Pons (tissue), 1 donor: ENCODE measurements at places on chromosomes 1 and 21.
A peak's percentile ranks its signal among the peaks of the same experiment; 100 is the strongest.

- no peak for DNase-seq
These were observed 126.7 kb downstream of the TRABD2B start for GRCh38 chr1:47870480-47870879.

GRCh38 chr1:216812966-216813365, 89.7 kb upstream of the ESRRG start:
- no peak for DNase-seq

DNA sequence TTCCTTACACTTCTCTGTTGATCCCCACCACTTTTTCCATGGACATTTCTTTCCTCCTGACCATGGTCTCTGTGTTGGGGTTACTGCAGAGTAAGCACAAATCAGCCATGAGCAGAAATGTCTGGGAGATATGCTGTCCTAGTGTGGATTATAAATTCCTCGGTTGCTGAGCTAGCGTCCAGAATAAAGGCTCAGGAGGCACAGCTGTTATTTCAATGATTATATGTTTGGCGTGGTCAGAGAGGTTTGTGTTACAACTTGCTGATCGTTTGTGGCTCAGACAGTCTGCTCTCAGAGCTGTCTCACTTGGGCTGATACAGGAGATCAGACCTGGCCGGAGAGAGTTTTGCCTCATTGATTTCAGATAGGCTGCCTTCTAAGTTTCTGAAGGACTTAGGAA, 37.5 kb upstream of the LAMC2 start:
- DNase-seq: no peak

- DNase-seq: no peak
These were observed 457 bp downstream of the SRM start for GRCh38 chr1:11059155-11059967.

- DNase-seq: peak; percentile 13
These were observed 45.9 kb downstream of the WDR4 start for GRCh38 chr21:42833439-42833815.

GRCh38 chr1:55443175-55443915, 228.2 kb upstream of the USP24 start:
- DNase-seq: peak; percentile 26

DNA sequence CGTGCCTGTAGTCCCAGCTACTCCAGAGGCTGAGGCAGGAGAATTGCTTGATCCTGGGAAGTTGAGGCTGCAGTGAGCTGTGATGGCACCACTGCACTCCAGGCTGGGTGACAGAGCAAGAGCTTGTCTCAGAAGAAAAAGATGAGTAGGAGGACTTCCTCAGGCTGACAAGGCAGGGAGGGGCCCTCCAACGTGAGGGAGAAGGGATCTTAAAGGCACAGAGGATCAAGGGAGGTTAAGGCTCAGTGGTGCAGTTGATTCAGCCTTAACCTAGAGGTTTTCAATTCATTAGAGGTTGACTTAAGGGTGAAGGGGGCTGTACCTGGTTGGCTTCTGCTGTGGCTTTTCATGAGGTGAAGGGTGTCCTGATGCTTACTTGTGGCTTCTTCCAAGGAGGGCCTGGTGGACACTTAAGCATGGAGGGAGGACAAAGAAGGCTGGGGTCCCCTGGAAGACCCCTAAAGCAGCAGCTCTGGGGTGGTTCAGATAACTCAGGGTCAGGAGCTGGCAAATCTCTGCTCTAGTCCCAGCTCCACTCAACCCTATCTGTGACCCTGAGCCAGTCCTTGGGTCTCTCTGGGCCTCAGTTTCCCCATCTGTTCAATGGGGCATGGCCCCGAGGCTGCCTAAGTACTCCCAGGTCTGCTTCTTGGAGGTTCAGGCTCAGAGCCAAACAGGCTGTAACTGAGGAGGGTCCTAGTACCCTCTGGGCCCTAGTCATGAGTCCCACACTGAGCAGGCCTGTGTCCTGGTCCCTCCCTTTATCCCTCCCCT, 6.3 kb downstream of the EXTL1 start:
- DNase-seq: no peak

DNA sequence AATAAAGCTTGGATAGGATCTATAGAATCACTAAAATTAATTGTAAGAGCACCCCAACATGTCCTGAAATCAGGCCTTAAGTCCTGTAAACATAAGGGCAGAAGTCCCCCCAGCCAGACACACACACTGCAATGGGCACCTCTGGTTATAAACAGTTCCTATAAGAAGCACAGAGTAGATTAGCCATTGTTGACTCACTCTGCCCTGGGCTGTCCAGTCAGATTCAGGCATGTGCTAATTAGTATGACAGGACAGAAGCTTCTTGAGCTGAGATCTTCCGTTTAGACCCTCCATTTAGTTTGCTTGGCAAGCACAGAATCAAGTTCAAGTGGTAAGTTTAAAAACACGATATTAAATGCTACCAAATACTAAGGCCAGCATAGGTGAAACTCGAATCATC, 11.8 kb upstream of the DENND1B start:
- no peak for DNase-seq

- no peak for DNase-seq
These were observed 179.3 kb upstream of the PLXNA2 start for GRCh38 chr1:208423526-208423925.

GRCh38 chr1:5376538-5377247, 615.5 kb downstream of the NPHP4 start:
- no peak for DNase-seq

GRCh38 chr1:30872033-30872947, 36.3 kb downstream of the SDC3 start:
- DNase-seq: no peak

DNA sequence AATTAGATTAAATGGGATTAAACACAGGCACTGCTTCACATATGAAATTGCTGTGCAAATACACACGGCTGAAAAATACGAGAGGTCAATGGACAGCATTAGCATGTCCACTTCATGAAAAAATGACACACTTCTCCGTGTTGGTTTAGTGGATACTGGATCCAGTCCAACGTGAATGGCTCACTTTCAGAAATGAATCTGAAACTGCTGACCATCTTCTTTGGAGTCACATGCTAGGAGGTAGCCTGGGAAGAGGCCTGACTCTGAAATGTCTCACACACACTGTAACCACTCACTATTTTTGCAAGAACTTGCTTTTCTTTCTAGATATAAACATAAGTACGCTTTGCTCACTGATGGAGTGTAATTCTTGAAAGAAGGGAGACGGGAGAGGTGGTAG, 127.3 kb downstream of the HLCS start:
- no peak for DNase-seq

GRCh38 chr21:42705346-42705745, 51.9 kb downstream of the PDE9A start:
- no peak for DNase-seq

GRCh38 chr1:61936839-61937238, 194.6 kb downstream of the PATJ start:
- DNase-seq: no peak

DNA sequence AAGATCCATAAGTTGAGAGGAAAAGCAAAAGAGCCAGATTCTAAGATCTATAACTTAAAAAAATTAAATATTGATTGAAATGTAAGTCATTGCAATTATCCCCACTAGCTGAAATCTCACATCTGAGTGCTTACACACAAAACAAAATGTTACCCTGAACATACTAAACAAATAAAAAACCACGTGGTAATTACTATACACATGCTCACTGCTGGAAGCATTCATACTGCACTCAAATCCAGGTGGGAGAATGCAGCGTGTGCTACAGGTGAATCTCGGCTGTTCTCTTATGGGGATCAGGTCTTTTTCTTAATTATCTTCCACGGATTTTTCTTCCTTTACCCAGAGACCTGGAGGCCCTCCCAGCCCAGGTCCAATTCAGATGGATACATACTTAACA, 74.3 kb downstream of the SDC3 start:
- DNase-seq: no peak

DNA sequence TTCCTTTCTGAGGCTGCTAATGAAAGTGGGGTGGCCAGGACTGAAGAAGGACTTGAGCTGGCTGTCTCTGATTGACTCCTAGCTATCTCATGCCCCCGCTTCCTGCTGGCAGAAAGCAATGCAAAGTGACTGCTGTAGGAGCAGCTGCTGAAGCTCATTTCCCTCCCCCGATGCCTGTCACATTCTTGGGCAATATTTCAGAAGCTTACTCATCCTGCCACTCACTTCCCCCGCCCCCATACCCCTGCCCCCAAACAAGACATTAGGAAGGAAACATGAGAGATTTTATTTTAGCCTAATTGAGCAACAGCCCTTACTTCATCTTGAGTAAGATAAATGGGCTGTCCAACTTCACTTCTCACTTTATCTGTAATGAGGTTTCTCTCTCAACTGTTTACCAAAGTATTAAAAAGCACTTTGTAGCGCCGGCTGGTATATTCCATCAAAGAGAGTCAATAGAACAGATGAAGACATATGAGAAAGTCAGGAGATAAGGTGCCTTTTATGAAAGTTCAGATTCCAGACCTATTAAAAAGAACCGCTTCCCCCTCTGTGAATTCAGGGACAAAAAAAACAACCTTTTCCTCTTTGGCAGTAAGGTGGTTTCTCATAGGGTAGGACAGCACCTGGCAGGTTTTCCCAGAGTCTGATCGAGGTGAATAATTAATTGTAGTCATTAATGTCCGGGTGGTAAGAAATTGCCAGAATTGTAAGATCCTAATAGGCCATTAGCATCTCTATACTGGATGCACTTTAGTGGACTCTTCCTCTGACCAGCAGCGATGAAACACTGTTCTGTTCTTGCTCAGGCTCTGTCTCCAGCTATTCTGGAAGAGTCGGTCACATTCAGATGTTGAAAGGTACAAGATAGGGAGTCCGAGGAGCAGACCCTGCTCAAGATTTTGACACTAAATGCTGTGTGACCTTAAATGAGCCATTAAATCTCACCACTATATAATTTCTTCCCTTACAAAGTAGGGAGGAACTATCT, 70.2 kb downstream of the SH3GLB1 start:
- DNase-seq: peak; percentile 63

DNA sequence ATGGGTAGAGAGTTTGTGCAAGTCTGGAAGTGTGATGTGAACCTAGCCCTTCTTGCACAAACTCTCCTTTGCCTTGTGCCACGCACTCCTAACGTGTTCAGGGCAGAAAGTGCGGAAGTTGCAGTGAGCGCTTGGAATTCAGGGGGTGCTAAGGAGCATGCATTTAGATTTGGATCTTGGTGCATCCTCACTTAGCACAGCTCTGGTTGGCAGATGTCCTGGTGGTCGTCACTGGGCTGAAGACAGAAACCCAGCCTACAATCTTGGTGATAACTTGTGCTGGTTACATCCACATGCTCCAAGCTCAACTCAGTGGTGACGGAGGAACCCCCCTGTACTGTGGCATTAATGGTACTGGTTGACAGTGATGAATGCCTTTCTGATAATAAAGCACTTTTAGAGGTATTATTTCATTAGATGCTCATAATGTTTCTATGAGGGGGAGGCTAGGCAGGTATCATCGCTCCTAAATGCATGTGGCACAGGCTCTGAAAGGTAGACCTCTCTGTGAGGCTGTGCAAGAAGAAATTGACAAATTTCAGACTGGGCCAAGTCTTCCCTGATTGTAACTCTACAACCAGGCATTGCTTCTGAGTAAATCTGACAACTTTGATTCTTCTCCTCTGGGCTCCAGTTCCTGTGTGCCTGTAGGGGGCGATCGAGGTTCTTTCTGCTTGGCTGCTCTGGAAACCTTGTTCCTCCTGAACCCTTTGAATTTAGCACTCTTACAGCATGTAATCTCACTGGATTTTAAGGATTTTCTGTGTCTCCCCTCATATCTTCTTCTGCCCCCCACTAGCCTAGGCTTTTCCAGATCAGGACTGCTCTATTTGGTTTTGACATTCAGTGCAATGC, 40.6 kb downstream of the MAPKAPK2 start:
- peak; percentile 40 for DNase-seq

DNA sequence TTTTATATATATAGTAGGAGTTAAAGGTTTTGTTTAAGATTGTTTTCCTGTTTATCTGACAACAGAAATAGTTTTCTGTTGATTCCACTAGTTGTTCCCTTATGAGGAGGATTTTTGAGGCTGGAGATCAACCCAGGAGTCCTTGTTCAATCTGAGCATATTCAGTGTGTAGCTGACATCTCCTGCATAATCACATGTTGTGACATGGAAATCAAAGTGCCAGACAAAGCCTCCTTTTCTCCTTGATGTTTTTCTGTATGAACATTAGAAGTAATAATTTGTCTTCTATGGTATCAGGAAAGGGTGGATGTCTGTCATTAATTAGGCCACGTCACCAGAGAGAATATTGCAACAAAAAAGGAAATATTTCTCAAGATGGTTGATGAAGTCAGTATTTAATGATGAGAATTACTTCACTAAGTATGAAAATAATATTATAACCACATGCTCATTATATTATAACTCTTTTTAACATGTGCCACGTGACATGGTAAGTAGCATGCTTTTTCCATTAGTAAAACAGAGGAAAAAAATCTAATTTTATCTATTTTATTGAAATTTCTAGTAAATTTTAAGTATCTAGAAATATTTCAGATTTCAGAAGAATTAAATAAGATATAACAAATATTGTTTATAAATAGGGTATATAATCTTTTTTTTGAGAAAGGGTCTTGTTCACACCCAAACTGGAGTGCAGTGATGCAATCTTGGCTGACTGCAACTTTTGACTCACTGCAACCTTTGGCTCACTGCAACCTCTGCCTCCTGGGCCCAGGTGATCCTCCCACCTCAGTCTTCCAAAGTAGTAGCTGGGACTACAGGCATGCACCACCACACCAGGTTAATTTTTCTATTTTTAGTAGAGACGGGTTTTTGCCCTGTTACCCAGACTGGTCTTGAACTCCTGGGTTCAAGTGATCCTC, 223.5 kb downstream of the HMCN1 start:
- no peak for DNase-seq

DNA sequence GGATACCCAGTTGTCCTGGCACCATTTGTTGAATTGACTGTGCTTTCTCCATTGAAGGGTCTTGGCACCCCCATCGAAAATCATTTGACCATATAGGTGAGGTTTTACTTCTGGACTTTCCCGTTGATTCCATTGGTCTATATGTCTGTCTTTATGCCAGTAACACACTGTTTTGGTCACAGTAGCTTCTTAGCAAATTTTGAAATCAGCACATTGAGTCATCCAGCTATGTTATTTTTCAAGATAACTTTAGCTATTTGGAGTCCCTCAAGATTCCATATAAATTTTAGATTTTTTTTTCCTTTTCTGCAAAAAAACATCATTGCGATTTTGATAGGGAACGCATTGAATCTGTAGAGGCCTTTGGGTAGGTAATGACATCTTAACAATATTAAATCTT, 235.6 kb downstream of the SMYD3 start:
- DNase-seq: no peak

DNA sequence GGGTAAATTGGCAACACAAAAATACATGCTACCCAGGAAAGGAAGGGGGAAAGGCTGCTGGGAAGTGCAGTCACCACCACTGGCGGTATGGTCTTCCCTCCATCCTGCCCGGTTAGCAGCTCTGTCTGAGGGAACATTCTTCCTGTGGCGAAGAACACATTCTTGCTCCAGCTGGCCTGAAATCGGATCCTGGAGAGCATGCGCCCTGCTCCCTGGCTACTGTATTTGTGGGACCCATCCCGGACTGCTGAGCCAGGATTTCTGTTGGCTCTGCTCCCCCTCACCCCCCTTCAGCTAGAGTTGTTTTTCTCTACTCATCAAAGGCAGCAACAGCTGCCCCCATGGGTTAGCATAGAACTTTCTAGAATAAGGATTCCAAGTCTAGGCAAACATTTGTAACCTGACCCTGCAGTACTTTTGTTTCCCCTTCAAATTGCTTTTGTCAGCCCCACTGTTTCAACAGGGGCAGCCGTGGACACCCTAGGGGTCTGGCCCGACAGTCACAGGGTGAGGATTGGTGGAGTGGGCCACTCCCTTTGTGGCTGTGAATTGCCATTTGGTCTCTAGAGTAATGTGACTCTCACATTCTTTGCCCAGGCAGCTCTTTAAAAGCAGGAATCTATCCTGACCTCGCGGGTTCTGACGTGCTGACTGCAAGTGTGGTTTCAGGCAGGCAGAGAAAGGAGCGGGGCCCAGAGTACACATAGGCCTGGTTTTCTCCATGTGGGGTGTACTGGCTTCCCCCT, 157.7 kb downstream of the TOMM20 start:
- no peak for DNase-seq
